NCI-H526 treated with DMSO at 0.1 percent for 48 hours (cell line): ENCODE measurements at places on chromosomes 2 and 18.

DNA sequence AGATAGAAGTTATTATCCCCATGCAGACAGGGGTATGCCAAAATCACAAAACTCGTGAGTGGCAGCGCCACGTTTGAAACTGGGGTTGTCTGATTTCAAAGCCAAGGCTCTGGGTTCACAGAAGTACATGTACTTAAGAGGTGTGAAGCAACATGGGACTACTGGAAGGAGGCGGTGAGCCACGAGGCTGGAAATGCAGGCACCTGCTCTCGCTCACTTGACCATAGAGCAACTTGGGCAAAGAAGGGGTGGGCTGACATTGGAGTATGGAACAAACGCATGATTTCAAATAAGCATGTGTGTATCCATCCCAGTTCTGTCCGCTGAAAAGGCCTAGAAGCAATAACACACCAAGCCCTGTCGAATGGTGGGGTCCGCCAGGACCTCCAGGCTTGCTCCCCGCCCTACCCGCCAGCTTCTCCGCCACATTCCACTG lies 593 bp upstream of the ACTR2 start:
- DNase-seq: no peak

- DNase-seq: no peak
These were observed 8.4 kb upstream of the PSMD1 start for GRCh38 chr2:231047923-231048915.

GRCh38 chr2:263774-264492 lies at the start of gene SH3YL1:
TSS of gene SH3YL1 (minus strand) at chr2:264032. CDS start at chr2:263984, 48 bp downstream.
- DNase-seq: peak; percentile 32

DNA sequence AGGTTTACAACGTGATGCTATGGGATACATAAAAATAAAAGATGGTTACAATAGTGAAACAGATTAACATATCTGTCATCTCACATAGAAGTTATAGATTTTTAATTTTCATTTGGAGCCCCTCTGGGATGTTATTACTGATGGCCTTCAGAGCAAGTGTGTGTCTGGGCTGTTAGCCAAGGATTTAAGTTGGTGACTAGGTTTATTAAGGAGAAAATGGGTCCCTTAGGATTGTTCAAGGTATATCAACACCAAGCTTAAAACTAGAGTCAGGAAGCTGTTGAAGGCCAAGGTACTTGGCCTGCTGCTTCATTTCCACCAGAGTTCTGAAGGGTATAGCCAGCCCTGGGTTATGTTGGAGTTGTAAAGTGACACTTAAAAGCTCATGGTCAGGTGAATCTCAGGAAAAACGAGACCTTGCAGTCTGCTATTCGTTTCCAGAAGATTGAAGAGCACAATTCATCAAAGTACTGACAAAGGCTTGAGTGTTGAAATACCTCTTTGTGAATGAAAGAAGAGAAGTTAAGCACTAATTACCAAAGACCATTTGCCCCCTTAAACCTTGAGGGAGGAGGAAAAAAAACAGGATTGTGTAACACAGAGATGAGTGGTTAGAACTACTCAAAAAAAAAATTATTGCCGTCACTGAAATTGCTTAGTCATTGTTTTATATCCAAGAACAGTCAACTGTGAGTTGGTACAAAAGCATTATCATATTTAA lies 48.4 kb downstream of the MAP2 start:
- no peak for DNase-seq

GRCh38 chr2:140027320-140027719 lies 1247.1 kb upstream of the NXPH2 start:
- no peak for DNase-seq

- DNase-seq: no peak
These were observed 2.1 kb downstream of the MBP start for GRCh38 chr18:77130229-77131099.

- no peak for DNase-seq
These were observed 265.9 kb downstream of the SETBP1 start for GRCh38 chr18:44946529-44947113.

DNA sequence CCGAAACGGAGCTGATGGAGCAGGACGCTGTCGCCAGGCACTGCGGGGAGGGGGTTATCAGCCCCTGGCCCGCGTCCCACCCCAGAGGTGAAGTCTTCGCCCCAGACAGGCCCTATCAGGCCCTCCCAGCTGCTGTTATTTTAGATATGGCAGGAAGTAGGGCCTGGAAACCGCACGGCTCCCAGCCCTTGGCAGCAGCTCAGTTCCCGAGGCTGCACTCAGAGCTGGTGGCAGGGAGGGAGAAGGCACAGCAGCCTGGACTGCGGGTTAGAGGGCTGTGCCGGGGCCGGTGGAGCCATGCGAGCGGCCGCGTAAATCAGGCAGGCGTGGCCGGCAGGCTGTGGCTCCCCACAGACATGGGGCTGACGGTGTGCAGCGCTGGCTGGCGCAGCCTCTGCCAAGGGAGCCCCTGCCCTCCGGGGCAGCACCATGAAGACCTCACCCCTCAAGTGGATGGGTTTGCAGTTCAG lies 111.4 kb downstream of the NFATC1 start:
- no peak for DNase-seq

- no peak for DNase-seq
These were observed 39.7 kb downstream of the ADI1 start for GRCh38 chr2:3479430-3480320.

GRCh38 chr2:195343942-195344530 lies 313.0 kb upstream of the SLC39A10 start:
- DNase-seq: no peak

DNA sequence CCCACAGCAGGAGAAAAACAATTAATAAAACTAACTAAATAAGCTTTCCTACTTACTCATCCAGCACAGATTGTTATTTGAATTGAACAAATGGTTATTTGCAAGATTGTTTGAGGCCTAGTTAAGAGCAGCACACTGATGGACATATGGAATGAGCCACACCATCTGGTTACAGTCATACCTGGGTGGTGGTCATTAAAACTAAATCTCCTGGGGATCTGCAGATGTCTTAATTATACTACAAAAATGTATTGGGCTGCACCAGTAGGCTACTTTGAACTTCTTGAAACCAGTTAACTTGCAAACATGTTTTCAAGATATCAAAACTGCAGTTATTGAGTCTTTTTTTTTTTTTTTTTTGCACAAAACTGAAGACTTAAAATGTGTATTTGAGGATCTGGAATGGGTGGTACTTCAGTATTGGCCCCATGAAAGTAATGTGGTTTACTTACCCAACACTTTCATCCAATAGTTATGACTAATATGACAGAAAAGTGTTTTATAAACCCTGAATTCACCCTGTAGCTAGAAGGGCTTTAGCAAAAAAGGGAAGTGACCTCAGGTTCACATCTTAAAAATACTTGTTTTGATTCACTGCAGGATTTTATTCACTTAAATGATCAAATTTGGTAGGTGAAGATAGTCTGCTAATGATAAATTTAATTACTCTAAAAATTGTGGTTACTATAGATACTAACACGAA lies 10.8 kb downstream of the AGFG1 start:
- DNase-seq: no peak

GRCh38 chr2:46097714-46098480 lies 199.3 kb upstream of the EPAS1 start:
- DNase-seq: no peak

GRCh38 chr18:22230471-22230945 lies 61.1 kb downstream of the GATA6 start:
- no peak for DNase-seq

- no peak for DNase-seq
These were observed 2083.1 kb upstream of the PIK3C3 start for GRCh38 chr18:39871961-39872360.

GRCh38 chr18:6405237-6406074 lies 9.3 kb downstream of the L3MBTL4 start:
- DNase-seq: no peak

DNA sequence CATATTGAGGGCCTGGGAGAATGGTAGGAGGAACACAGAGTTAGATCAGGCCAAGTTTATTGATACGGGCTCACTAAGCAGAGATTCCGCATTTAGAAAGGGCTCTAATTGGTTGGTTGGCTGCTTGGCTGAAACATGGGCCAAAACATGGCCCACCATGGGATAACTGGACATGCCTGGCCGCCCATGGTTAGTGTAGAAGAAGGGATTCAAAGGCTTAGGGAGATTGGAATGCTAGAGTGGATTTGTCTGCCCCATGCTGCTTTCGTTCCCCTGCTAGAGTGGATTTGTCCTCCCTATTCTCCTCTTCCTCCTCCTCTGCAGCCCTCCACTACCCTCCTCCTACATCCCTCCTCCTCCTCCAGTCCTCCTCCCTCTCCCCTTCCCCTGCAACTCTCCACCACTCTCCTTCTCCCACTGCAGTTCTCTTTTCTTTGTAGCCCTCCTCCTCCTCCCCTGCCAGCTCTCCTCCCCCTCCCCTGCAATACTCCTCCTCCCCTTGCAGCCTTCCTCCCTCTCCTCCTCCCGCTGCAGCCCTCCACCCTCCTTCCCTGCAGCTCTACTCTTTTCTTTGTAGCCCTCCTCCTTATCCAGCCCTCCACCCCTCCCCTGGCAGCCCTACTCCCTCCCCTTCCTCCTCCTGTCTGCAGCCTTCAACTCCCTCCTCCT lies 17.2 kb downstream of the BOK start:
- no peak for DNase-seq

- DNase-seq: no peak
These were observed 63.1 kb downstream of the CIB4 start for GRCh38 chr2:26578113-26578458.

DNA sequence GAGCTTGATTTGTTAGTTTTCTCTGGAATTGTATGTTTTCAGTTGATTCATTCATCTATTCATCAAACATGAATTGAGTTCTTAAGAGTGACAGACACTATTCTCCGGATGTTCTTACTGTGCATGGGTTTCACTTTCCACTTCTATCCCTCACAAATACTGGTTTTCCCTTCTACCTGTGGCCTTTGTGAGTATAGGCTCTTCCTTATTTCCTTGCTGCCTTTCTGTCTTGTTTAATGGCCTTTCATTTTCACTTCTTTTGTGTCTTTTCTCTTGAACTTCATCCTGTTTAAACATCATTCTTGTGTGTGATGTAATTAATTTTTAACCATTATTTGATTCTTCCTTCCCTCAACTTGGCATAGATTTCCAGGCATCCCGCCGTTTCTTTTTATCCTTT lies 90.7 kb downstream of the CRIM1 start:
- DNase-seq: no peak

DNA sequence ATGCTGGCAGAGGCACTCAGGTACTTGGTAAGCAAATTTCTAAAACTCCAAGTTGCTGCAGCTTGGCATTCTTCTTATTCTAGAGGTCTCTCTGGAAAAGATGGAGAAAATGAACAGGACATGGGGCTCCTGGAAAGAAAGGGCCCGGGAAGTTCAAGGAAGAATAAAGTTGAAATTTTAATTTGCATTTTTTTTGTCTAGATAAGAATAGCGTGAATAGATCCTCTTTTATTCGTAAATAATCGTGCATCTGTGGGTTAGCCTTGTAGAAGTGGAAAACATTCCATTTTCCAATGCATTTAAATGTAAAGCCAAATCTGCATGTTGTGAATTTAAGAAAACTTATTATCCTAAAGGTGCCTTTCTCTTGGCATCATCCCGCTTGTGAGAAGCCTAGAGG lies 61.0 kb downstream of the TNFRSF11A start:
- DNase-seq: no peak

DNA sequence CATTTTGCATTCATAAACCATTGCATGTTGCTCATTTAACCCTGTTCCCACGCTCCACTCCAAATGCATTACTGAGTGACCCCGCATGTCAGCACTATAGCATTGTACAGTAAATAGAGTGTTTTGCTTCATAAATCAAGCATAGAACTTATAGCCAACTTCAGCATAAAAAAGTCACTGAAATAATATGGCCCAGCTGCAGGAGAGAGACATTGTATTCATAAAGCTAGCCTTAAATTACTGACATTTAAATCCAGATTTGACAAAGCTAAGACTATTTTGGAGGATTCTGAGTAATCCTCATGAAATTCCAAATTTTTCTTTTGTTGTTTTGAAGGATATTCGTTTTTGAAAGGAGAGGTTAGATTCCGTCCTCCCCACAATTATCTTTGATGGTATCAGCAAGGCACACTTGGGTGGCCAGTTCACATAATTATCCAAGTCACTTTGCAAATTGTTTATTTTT lies 320.9 kb upstream of the TCF4 start:
- DNase-seq: no peak

DNA sequence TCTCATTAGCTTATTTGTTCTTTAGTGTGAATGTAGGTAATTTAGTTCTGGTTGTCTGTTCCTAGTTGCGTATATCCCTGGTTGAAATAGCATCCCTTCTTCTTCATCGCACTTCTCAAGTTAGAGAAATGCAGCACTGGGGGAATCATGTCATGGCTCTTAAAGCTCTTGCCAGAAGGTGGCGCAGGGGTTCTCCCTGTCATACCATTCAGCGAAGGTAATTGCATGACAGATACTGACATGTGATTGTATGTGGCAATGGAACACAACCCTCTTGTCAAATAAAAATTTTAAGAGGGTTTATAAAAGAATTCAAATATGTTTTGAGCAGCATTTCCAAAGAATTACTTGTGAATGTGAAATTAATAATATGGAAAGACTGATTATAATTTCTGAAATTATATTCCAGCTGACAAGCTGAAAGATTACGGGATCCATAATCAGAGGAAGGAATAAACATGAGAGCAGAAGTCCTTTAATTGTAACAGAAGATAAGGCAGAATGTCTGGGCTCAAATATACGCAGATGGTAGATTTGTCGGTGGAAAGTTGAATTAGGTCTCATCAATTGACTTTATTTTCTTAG lies 411.7 kb downstream of the DSEL start:
- DNase-seq: peak; percentile 30

GRCh38 chr2:5839550-5839949 lies 147.4 kb downstream of the SOX11 start:
- no peak for DNase-seq

GRCh38 chr2:20930928-20931327 lies 108.0 kb upstream of the LDAH start:
- DNase-seq: no peak

GRCh38 chr2:233707940-233708644 lies 4.6 kb upstream of the UGT1A5 start:
- no peak for DNase-seq

GRCh38 chr2:170771421-170771937 lies 1.3 kb downstream of the ERICH2 start:
- DNase-seq: no peak

- no peak for DNase-seq
These were observed 24.1 kb upstream of the ANXA4 start for GRCh38 chr2:69717861-69718273.

- DNase-seq: no peak
These were observed 45.1 kb downstream of the LBH start for GRCh38 chr2:30276455-30276911.

GRCh38 chr18:6569813-6570212 lies 155.1 kb upstream of the L3MBTL4 start:
- DNase-seq: no peak

GRCh38 chr18:2906704-2907549 lies 60.1 kb downstream of the EMILIN2 start:
- no peak for DNase-seq
